CD4-positive, alpha-beta memory T cell (primary cell): ENCODE measurements at places on chromosomes 13 and 19. TPM values are rescaled to one million over a fixed set of nuclear protein-coding genes. Genes with fewer than 3 reads are reported as not detected.

DNA sequence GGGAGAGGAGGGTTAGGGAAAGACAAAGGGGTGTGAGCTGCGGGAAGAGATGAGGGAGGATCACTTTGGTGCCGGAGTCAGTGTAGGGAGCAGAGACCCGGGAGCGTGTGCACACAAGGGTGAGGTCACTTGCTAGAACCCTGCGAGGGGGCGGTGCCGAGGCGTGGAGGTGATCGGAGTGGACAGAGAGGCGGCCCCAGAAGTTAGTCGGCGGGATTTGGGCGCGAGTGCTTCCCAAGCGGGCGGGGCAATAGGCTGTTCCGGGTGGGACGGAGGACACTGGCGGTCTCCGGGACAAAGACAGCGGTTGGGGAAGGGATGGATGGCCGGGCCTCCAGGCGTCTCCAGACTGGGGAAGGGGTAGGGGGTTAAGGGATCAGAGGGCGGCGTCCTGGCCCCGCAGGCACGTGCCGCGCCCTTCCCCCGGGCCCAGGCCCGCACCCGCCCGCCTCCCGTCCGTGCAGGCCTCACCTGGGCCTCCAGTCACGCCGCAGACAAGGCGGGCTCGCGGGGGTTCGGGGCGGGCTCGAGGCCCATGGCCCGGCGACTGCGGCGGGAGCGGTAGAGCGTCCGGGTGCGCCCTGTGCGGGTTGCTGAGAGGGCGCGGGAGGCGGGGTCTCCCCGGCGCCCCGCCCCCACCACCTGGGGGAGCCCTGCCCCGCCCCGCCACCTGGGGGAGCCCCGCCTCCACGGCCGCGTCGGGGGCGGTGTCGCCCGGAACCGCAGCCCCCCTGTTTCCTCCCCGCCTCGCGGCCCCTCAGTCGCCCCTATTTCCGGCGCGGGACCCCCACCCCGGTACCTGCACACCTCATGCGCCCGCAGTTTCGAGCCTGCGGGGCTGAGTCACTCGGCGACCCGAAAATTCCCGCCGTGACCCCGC, at the start of gene LPAR2:
Gene LPAR2, minus strand, starts transcription at position 600 of the 880 bp plus-strand sequence. CDS start 945 bp downstream, outside the sequence.
- peak within 1 kb of the TSS; percentile 68 for H3K4me3 ChIP-seq
- H3K27me3 ChIP-seq, result no peaks in the 10 kb centered on the region
- DNase-seq, result peak; percentile 80
- peaks cover 16% of the 10 kb centered on the region for H3K36me3 ChIP-seq
- H3K27ac ChIP-seq, result peak within 1 kb of the TSS; percentile 80

- no peak overlapping the region for H3K4me3 ChIP-seq
- H3K36me3 ChIP-seq, result no peaks in the 10 kb centered on the region
- H3K27ac ChIP-seq, result no peak overlapping the region
- no peaks in the 10 kb centered on the region for H3K27me3 ChIP-seq
Measured at GRCh38 chr13:41487222-41487621, 29.9 kb downstream of the RGCC start.

DNA sequence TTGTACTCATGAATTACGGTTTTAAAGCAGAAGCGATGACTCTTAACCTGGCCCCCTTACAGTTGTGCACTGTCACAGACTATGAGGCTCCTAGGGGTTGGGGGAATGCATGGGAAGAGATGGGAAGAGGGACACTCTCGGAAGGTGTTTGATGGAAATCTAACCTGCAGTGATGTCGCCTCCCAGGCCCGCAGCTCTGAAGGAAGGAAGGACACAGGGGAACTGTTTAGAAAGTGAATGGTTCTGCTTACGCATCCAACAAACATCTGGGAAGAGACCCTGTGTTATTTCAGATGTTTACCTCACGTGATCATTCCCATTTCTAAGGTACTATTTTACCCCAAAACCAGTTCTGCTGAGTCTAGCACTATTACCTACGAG, 48.0 kb upstream of the SLC7A9 start:
- no peaks in the 10 kb centered on the region for H3K27me3 ChIP-seq
- no peaks in the 10 kb centered on the region for H3K4me1 ChIP-seq
- H3K36me3 ChIP-seq, result no peaks in the 10 kb centered on the region
- H3K4me3 ChIP-seq, result no peak overlapping the region
- DNase-seq, result no peak

DNA sequence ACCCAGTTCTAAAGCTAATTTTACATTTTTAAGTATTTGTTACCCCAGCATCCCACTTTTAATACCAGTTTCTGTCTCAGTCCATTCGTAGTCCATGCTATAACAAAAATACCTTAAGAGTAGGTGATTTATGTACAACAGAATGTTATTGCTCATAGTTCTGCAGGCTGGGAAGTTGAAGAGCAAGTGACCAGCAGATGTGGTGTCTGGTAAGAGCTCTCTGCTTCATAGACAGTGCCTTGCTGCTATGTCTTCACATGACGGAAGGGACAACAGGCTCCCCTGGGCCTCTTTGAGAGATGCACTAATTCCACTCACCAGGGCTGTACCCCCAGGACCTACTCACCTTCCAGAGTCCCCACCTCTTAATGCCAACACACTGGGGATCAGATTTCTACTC, 96.6 kb downstream of the COL4A2 start:
- H3K27ac ChIP-seq, result no peak overlapping the region
- H3K27me3 ChIP-seq, result peaks cover 4% of the 10 kb centered on the region
- H3K4me1 ChIP-seq, result no peaks in the 10 kb centered on the region
- DNase-seq, result no peak

The KRTDAP gene
- not detected for total RNA-seq

The FCHO1 gene
- 99.4 TPM for total RNA-seq

- H3K27ac ChIP-seq, result no peak overlapping the region
- H3K36me3 ChIP-seq, result no peaks in the 10 kb centered on the region
- H3K4me1 ChIP-seq, result no peaks in the 10 kb centered on the region
- no peaks in the 10 kb centered on the region for H3K27me3 ChIP-seq
Measured at GRCh38 chr13:87709947-87710346, 38.8 kb downstream of the SLITRK5 start.

GRCh38 chr13:75693227-75693626, 57.1 kb downstream of the LMO7 start:
- no peaks in the 10 kb centered on the region for H3K27me3 ChIP-seq
- no peak overlapping the region for H3K27ac ChIP-seq
- H3K4me3 ChIP-seq, result no peak overlapping the region
- DNase-seq, result no peak
- peaks cover 4% of the 10 kb centered on the region for H3K4me1 ChIP-seq
- no peaks in the 10 kb centered on the region for H3K36me3 ChIP-seq

DNA sequence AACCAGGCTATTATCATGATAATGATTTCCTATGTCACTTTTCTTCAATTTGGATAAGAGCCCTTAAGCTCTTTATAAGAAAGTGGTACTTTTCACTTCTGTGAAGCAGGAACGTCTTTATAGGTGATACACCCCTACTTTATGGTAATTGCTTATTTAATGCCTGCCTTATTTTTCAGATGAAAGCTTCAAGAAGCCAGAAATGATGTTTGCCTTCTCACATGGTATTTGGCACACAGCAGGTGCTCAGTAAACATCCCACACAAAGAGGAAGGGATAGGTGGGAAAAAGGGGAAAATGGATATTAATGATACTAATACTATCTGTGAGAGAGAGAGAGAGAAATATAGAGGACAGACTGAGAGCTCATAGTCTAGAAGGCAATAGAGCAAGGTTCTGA, 29.0 kb upstream of the WASF3 start:
- DNase-seq, result no peak
- no peaks in the 10 kb centered on the region for H3K4me1 ChIP-seq
